Fibroblast of skin of scalp (primary cell): ENCODE measurements at places on chromosomes 11 and 22.
A peak's percentile ranks its signal among the peaks of the same experiment; 100 is the strongest.

DNA sequence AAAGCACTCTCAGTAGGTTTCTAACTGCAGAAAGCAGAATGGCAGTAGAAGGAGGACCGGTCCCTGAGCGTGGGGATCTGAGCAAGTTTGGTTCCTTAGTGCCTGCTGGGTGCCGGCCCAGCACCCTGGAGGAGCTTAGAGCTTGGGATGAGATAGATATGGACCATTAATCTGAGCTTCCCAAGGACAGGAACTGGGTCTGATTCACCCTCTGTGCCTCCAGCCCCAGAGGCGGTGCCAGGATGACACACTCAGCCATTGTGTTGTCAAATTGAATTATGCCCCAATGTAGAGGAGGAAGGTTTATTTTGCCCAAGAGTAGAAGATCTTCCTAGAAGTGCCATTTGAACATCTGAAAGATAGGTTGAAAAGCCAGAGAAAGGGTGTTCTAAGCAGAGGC lies 4.3 kb downstream of the ZC3H7B start:
- DNase-seq: peak; percentile 69

DNA sequence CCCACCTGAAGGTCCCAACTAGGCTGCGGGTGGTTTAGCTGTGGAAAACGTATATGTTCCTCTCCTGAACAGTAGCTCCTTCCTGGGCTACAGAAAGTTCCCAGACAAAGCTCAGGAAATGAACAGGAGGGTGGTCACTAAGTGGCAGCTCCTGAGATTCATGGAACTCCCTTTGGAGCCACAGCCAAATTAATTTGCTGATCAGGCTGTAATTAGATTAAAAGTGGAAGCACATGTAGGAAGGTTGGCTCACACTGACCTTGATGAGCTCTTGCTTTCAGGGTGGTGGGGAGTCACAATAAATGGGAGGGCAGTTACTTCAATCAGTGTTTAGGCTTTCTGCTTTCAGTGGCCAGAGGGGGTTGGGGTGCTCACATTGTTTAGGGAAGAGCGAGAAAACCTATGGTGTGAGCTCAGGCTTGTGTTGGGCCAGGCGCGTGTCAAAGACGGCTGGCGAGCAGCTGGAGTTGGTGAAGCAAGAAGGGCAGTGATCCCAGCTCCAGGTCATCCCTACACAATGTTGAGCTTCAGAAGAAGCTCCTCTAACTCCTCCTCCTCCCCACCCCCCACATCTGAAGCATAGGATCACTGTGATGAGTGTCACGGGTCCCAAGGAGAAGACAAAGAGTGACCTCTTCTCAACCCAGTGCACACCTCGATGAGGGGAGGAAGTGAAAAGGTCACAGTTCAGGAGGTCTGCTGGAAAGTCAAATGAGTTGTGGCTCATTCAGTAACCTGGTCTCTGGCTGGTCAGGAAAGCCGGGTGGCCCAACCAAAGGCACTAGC lies 42.5 kb downstream of the CLPB start:
- DNase-seq: no peak

GRCh38 chr11:99260696-99261095 lies 239.9 kb downstream of the CNTN5 start:
- DNase-seq: peak; percentile 43

DNA sequence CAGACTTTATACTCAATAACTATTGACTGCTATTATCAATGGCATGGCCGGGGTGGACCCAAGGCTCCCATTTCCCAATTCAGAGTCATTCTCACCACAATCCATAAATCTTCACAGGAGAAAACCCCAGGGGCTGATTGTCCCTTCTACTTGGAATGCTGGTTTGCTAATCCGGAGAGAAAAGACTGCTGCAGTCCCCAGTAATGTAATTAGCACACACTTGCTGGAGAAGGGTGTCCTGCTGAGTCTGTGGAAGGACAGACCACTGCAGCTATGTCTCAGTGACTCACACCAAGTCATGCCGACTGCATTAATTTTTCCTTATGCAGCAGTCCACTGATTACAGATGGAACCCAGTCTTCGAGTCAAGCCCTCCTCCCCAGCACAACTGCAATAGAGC lies 5.9 kb upstream of the ETS1 start:
- peak; percentile 94 for DNase-seq

- DNase-seq: no peak
Measured at GRCh38 chr11:71453918-71454304, 908 bp downstream of the NADSYN1 start.

DNA sequence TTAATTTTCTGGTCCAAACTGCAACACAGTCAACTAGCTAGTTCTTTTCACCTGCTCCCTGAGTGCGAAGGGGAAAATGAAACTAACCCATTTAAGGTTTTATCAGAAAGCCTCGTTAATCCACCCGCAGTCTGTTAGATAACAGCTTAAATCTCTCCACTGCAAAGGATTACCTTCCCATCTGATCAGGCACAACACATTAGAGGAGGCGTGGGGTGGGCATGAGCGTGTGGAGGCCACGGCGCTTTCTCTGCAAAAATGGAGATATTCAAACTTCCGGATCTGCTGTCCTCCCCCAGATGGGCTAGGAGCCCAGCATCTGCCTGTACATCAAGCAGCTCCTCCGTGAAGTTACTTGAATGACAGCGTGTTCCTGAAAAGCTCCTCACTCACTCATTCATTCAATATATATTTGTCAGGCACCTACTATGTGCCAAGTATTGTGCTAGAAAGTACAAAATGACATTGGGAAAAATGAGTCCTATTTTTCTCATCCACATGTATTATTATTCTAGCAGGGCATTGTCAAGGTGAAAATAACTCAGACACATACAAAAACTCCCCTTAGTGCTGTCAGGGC lies 13.5 kb upstream of the ANKK1 start:
- no peak for DNase-seq

- no peak for DNase-seq
Measured at GRCh38 chr11:76513654-76514034, 68.8 kb downstream of the EMSY start.

GRCh38 chr11:64500176-64501013 lies 90.6 kb upstream of the SLC22A12 start:
- DNase-seq: no peak

DNA sequence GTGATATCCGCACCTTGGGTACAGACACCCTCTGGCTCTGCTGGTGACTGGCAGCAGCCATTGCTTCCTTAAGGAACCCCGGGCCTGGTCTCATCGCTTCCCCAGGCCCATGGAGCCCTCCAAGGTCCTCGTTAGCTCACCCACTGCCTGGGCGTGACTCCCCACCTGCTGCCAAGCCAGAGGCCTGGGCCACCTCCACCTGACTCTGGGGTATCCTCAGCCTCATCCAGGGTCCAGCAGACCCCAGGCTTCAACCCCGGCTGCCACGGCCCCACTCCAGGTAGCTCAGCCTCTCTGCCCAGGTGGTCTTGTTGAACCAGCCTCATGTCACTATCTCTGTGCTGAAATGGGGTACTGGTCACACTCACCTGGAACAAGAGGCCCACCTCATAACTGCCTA lies 337.9 kb downstream of the BRD1 start:
- no peak for DNase-seq

- no peak for DNase-seq
Measured at GRCh38 chr22:29106839-29107238, 34.0 kb downstream of the KREMEN1 start.

GRCh38 chr22:28406246-28406645 lies 273.4 kb downstream of the TTC28 start:
- DNase-seq: no peak

DNA sequence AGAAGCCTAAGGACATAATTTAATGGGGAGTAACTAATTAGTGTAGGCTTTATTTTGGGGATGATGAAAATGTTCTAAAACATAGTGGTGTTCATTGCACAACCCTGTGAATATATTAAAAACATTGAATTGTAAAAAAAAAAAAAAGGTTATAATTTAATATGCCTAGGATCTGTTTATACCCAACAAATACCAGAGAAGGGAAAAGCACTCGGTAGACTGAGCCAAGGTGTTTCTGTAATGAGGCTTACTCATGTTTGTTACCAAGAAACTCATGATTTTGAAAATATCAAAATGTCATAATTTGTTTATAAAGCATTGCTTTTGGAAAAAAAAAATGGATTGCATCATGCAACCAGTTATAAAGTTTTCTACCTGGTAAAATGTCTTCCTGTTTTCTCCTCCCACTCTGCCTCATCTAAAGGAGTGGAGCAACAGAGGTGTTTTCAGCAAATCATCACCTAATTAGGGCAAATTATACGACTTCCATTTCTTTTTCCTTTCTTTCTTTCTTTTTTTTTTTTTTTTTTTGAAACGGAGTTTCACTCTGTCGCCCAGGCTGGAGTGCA lies 14.2 kb upstream of the EIF3M start:
- no peak for DNase-seq

DNA sequence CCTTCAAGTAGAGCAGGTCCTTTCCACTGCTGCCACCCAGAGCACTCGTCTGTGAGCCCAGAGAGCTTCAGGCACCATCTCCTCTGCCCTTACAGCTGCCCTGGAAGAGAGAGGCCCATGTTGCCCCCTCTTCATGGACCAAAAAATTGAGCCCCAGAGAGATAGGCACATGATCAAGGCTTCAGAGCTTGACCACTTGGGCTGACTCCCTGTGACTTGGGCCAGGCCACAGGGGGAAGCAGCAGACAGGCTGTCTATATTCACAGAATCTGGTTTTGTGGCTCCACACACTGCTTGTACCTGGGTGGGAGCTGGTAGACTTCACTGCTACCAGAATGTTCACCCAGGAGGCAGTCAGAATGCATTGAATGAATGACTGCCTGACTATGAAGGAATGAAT lies 58.2 kb downstream of the SMIM38 start:
- no peak for DNase-seq

- no peak for DNase-seq
Measured at GRCh38 chr22:32674925-32675825, 126.3 kb upstream of the TIMP3 start.

DNA sequence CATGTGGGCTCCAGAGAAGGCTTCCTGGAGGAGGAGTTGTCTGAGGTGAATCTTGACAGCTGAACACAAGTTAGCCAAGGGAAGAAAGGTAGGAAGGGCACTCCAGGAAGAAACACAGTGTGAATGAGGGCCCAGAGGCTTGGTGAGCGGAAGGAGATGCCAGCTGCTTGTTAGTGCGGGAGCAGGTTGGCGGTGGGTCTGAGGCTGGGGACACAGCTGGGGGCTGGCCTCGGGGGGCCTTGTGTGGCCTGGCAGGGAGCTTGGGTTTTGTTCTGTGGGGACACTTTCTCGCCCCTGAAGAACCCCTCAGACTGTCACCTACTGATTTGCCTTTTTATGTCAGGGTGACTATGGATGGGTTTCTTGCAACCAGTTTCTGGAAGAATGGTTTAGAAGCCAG lies 160.0 kb downstream of the ST3GAL4 start:
- DNase-seq: no peak

- DNase-seq: no peak
Measured at GRCh38 chr22:46444390-46444854, 93.0 kb downstream of the CELSR1 start.

DNA sequence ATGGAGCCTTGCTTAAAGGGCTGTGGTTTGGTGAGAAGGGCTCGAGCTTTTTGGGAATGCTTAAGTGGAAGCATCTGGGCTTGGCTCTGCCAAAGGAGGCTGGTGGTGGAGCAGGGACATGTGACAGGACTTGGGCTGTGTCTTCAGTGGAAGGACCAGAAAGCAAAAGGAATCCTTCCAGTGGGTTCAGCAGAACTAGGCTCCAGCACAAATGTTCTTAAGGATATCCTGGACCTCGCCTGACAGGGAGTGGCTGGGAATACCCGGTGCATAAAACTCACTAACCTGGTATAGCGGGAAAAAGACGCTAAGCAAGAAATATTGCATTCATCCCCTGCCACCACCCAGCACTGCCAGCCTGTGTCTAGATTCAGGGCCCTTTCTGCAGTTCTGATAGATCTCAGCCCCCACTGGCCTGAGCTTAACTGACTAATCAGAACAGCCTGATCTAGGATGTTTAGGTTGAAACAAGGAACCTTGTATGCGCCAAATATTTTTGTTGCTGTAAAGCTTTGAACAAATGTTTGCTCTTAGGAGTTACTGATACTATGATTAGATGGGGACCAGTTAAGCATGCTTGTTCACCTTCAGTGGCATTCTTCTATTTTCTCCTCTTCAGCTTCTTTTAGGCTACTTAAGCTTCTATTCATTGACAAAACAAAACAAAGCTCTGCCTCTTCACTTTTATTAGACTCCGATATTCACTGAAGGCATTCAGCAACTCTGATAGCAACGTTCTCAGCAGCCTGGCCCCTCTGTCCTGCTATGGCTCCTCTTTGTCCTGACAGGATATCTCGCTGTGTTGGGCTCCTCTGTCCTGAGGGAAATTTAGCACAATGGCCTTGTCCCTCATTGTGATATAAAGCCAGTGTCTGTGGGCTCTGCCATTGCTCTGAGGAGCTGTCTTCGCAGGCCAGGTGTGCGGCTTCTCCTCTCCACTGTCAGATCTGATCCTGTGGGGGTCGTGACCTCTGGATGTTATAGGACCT lies 25.0 kb downstream of the PPFIBP2 start:
- no peak for DNase-seq

DNA sequence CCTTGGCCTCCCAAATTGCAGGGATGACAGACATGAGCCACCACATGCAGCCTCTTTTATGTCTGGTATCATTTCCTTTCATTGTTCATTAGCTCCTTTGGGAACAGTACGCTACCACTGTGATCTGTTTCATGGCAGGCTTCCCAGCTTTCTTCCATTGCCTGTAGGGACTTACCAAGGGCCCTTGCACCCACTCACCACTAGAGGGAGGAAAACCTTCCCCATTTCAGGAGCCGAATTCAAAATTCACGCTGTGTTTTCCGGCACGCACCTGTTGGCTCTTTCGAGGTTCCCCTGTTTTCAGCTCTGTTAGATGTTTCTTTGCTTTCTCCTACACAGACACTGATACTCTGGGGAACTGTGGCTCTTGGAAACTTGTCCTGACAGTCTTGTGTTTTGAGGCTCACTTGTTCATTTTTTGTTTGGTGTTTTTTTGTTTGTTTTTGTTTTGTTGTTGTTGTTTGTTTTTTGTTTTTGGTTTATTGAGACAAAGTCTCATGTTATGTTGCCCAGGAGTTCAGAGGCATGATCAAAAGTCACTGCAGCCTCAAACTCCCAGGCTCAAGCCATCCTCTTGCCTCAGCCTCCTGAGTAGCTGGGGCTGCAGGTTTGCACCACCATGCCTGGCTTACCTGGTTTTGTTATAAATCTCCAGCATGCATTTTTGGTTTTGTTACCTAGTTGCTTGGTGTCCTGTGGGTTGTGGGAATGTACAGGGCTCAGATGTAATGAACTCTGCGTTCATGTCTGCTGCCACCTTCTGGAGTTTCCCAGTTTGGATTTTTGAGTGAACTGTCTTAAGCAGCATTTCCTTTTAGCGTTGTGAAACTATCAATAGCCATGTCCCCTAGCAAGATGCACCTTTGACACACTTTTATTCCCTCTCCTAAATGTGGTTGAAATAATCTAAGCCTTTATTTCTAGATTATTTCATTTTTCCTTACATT lies 2.3 kb downstream of the KRTAP5-11 start:
- peak; percentile 74 for DNase-seq
